Left forelimb (tissue), 1 donor: ENCODE measurements at places on chromosomes 7 and 10.

GRCh38 chr10:49457686-49458085 lies 61.8 kb upstream of the DRGX start:
- no peak for DNase-seq

DNA sequence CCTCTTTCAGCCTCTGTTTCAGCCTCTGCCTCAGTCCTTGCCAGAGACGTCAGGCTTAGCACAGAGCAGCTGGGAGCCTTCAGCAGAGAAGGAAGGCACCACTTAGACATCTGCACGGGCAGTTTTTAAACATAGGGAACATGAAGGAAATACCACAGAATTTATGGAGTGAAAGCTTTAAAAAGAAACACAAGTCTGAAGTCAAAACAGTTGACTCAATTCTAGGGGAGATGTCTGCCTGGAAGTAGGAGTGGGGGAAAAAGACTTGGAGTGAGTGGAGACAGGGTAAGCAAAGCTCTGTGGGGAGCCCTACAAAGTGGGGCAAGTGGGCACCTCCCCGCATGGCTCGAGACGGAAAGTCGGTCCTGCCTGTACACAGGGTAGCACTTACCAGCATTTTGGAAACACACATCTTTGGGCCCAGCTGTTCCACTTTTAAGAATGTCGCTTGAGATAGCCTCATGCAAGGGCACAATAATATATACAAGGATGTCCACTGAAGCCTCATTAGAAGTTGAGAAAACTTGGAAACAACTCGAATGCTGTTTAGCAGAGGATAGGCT lies 5.0 kb upstream of the TBXAS1 start:
- no peak for DNase-seq

- no peak for DNase-seq
Measured at GRCh38 chr7:121914676-121915279, 41.8 kb downstream of the PTPRZ1 start.

DNA sequence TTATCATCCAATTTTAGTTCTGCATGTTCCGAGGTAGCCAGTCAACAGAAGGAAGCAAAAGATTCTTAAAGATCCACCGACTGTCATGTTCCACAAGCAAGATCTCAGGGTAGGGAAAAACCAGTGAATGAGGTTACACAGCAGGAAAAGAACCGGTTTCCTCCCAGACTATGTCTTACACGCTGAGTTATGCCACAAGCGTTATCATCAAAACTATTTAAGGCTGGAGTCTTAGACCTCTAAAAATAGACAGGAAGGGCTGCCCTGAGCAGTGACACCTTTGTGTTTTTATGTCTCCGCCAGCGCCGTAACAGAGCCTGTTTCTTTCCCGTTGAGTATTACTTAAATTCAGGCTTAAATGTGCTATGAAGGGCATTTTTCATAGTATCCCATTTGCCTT lies 48.3 kb downstream of the PROSER2 start:
- DNase-seq = no peak

DNA sequence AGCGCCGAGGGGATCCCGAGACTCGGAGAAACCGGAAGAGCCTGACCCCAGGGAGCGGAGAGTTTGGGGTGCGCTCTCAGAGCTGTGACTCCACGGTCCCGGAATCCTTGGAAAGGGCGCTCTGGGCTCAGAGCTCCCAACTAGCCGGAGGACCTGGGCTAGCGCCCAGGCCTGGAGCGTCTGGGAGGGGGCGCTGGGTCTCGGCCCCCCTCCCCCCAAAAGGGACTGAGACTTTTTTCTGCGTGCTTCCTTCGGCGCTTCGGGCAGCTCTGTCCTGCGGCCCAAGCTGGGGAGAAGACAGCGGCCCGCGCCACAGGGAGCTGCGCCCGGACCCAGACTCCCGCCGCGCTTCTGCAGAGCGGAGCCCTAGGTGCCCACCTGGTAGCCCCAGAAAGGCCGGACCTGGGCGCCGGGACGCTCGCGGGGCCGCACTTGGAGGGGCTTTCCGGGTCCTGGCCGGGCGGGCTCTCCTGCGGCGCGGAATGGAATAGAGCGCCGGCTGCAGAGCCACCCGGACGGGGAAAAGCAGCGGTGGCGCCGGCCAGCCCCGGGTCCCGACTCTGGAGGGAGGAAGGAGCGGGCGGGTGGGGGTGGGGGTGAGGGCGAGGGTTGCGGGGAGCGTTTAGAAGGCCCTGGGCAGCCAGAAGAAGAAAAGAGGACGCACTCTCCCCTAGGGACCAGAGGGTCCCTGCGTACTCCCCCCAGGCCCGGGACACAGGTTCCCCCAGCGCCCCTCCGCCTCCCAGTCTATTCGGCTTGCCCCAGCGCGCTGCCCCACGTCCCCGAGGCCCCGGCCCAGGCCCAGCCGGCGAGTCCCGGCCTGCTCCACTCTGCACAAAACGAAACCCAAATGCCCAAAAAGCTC lies 4.7 kb downstream of the ZNF503 start:
- DNase-seq = no peak

DNA sequence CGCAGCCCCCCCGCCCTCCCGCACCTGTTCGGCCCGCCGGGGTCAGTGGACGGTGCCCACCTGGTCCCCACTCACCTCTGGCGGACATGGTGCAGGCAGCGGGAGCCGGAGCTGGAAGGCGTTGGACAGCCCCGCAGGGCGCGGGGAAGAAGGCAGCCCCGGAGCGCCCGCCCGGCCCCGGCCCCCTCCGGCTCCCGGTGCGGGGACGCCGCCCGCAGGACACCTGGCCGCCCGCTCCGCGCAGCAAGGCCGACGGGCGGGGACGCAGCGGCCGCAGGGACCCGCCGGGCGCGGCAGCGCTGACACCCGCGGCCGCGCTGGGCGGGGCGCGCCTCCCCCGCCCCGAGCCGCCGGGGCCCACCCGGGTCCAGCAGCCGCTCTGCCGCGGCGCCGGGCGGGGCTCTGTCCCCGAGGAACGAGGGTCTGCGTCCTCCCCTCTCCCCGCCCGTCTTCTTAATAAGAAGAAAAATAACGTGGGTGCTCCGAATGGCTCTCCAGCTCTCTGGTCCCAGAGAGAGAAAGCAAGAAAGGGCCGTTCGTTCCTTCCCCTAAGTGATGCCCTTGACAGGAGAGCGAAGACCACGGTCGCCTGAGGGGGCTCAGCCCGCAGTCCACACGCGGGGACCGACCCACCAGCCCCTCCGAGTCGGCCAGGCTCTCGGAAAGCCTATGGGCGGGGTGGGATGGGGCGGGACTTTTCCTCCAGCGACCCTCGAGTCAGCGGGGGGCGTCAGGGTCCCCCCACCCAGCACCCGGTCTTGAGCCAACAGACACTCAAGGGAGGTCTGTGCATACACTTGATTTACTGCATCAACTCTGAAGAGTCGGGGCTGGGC lies 53.4 kb upstream of the FHIP2A start:
- no peak for DNase-seq
